ENCODE measurements at places on chromosomes 2 and 18.

- DNase-seq: no peak
Observed at GRCh38 chr18:70501358-70501757, 212.5 kb downstream of the SOCS6 start.

DNA sequence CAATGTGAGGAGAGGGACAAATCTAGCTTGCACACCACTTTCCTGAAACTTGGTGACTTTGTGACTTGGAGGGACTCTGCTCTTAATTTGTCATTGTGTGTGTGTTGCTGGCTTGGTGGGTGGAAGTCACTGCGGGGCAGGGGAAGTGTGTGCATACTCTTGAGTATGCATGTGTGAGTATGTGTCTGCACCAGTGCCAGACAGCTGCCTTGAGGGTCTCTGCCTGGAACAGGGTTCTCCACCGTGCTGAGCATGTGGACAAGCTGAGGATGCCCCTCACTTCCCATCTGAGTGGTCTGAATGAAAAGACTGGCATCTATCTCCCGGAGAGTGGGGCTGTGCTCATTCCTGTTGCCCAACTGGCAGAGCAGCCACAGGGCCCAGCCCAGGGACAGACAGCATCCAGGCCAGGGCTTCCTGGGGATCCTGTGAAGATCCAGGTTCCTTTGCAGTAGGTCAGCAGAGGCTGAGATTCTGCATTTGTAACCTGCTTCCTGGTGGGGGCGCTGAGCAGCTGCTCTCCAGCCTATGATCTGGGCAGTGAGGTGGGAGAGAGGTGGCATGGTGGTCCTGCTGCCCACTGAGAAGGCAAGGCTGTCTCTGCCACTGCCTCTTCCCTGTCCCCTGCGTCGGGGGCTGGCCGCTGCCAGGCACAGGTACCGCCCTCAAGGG lies 138.9 kb upstream of the HAAO start:
- no peak for DNase-seq

DNA sequence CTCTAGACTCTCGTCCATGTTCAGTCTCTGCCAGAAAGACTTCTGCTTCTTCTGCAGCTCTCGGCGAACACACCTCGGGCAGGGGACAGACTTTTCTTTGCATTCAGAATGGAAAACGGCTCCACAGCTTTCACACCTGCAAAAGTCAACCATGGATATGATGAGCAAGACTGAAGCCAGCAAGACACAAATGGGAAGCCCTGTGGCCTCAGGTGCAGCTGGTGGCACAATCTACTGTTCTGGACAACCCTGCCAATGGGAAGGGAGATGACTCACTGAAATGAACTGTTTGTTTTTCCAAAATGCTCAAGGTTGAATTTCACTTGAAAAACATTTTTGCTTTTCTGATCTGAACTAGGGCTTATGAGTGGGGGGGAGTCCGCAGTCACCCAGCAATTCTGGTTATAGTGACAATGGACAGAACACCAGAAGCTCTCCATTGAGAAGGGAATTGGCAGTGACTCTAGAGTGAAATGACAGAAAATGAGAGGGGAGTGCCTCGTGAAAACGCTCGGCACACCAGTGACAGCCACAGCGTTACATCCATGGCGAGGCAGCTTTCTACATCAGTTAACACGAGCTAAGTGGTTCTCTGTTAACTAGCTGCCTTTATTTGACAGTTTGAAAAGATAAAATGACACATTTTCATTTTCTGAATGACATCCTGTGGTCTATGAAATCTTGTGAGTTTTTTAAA lies 58.8 kb upstream of the FZD5 start:
- DNase-seq: no peak

- no peak for DNase-seq
Observed at GRCh38 chr2:119049968-119050704, 108.1 kb downstream of the MARCO start.

GRCh38 chr2:131657895-131658768 lies 130.4 kb downstream of the CCDC74A start:
- DNase-seq: no peak

DNA sequence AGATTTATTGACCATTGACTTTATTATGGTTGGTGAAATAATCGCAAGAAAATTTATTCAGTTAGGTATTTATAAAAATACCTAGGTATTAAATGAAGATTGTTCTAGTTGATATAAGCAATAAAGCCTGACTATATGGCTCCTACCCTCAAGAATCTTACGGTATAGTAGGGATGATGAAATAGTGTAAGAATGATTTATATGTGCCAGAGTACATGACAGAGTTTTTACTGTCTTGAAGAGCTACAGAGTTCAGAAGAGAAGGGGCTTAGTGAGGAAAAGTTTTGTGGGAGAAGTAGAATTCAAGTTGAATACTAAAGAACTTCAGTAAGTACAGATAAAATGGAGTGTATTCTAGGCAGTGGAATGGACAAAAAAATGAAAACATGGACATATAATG lies 9.7 kb downstream of the CREB1 start:
- DNase-seq: no peak

GRCh38 chr2:57396355-57397098 lies 650.1 kb upstream of the VRK2 start:
- DNase-seq: no peak

DNA sequence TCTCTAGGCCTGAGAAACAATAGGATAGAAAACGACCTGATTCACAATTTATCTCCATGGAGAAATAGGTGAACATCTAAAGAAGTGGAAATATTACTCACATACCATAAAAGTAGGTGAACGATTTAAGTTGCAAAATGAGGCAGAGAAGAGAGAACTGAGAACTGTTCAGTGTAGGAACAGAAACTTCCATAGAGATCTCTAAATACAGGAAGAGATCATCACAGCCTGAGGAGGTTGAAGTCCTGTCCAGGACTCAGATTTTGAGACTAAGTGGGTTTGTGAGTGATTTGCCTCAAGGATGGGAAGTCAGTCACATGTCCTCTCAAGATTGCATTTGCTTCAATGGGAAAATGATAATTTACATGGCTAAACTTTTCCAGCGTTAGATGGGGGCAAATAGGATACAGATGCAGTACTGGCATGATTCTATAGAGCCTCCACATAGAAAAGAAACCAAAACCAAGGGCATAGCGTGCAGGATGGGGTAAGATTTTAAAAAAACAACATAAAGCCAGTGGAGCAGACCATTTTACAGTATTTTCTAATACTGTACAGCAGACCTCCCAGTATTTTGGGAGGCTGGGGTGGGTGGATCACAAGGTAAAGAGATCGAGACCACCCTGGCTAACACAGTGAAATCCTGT lies 68.8 kb downstream of the MEP1B start:
- DNase-seq: no peak

DNA sequence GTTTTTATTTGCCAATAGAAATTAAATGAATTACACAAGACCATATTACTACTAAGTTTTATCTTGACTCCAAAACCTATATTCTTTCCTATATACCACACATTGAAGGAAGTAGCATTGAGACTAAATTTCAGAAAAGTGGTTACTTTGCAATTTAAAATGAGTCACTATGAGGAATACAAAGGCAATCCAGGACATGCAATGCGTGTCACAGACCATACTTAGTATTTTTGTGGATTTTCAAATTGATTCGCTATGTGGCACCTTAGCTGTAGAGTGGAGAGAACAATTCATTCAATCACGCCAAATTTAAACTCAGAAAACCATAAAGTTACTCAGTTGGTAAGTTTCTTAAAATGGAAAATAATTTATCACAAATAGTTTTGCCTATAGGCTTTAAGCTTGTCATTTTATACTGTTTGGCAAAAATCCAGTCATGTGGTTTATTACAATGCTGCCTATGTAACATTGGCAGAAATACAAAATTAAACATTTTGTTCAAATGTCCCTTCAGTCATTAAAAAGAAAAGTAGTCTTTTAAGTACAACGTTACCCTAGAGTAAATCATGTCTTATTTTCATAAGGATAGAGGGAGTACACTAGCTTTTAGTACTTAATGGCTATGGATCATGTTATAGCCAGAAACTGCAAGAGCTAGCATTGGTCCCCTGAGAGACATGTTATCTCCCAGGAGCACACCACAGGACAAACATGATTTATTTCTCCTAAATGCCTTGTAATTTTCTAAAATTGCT lies 222.8 kb upstream of the CDH7 start:
- no peak for DNase-seq

DNA sequence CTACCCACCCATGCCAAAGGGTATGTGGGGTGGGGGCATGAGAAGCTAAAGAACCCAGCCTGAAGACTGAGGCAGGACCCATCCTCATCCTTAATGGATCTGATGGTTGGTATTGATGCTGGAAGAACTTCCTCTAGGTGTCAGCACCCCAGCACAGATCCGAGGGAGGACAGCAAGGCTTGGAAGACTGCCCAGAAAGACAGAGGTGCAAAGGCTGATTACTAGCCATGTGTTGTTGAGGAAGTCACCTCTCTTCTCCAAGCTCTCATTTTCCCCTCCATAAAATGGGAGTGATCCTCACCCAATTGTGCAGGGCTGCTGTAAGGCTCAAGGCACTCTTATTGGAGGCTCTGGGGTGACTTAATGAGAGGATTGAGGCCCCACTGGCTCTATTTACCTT lies 256.5 kb downstream of the CELF4 start:
- DNase-seq: no peak

GRCh38 chr2:190408538-190409271 lies 550 bp downstream of the MFSD6 start:
- no peak for DNase-seq

DNA sequence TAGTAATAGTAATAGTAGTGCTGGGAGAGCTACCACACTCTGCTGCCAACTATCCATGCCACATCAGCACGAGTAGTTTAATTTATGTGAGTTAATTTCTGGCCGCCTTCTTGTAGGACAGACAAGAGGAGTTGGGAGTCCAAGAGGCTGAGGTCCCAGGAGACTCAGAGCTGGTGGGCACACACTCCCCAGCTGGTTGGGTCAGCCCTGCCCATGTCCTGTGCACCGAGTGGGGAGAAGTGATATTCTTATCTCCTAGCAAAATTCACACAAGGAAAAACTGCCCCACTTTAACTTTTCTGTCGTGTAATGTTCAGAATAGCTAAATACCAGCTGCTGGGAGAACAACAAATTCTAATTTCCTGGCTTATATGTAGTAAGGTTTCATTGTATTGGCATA lies 15.2 kb upstream of the MAP4K4 start:
- DNase-seq: no peak

GRCh38 chr2:208064220-208064961 lies 39.1 kb upstream of the PLEKHM3 start:
- DNase-seq: no peak

- DNase-seq: no peak
Observed at GRCh38 chr2:230722207-230722885, 9.7 kb downstream of the CAB39 start.

- DNase-seq: no peak
Observed at GRCh38 chr2:151403914-151404313, 5.8 kb upstream of the RIF1 start.

DNA sequence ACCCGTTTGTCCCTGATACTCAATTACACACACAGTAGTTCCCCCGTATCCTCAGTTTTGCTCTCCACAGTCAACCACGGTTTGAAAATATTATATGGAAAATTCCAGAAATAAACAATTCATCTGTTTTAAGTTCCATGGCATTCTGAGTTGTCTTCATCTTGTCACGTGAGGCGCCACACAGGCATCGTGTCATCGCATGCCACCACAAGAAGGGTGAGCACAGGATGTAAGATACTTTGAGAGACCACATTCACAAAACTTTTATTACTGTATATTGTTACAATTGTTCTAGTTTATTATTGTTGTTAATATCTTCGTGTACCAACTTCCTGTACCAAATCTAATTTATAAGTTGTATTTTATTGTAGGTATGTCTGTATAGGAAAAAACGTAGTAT lies 17.7 kb downstream of the ADNP2 start:
- DNase-seq: no peak

Measured in cortex of kidney (tissue), 1 donor.